Right lobe of liver (tissue), 6 donors: ENCODE measurements at places on chromosomes 2 and 18.

- H3K27ac ChIP-seq = no peak overlapping the region
- no peak overlapping the region for H3K4me3 ChIP-seq
- no peaks in the 10 kb centered on the region for H3K36me3 ChIP-seq
- H3K27me3 ChIP-seq = no peaks in the 10 kb centered on the region
- H3K4me1 ChIP-seq = no peaks in the 10 kb centered on the region
These were observed 32.9 kb downstream of the NCK2 start for GRCh38 chr2:105777506-105778055.

- no peak overlapping the region for H3K4me3 ChIP-seq
- no peak overlapping the region for H3K27ac ChIP-seq
- H3K36me3 ChIP-seq = no peaks in the 10 kb centered on the region
- no peak for DNase-seq
- H3K4me1 ChIP-seq = no peaks in the 10 kb centered on the region
These were observed 22.0 kb downstream of the SAG start for GRCh38 chr2:233329489-233330135.

DNA sequence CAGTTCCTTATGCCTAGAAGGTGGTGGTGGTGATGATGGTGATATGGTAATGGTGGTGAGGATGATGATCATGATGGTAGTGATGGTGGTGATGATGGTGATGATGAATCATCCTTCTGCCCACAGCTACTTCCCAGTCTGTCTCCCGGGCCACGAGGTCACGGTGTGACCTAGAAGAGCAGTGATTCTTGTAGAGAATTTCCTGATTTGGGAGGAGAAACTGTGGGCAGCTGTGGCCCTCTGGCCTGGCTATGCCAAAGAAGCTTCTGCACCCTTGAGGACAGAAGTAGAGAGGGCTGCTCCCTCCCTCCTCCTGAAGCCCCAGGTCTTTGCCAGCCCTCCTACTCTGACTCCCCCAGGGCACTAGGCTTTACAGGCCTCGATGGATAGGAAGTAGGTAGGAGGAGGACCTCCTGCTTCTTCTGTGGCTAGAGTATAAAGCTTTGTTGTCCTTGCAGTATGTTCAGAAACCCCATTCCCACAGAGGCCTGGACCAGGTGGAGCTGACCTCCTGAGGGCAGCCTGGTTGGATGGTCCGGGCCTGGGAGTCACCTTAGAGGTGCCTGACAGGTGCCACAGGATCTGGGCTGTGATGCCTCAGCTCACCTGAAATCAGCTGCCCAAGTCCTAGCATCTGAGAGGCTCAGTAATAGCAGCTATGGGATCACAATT lies 57.9 kb upstream of the EPAS1 start:
- DNase-seq = no peak
- no peaks in the 10 kb centered on the region for H3K4me1 ChIP-seq
- no peak overlapping the region for H3K4me3 ChIP-seq

DNA sequence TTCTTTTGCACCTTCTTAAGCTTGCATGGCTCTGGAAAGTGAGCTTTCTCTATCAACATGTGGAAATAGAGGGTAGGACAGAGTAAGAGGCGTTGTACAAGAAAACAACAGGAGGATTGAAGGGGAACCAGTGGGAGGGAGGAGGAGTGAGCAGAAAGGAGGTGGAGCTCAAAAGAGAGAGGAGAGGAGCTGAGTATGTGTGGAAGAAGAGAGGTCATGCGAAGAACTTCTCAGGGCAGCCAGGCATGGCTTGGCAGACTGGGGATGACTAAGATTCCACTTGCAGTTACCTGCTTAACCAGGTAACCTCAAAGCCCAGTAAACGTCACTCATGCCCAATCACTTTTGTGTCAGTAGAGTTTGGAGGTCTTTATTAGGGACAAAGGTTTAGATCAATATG lies 105.1 kb downstream of the BCL2L11 start:
- H3K36me3 ChIP-seq = no peaks in the 10 kb centered on the region
- no peak for DNase-seq
- H3K27me3 ChIP-seq = no peaks in the 10 kb centered on the region
- no peak overlapping the region for H3K4me3 ChIP-seq
- H3K27ac ChIP-seq = no peak overlapping the region
- no peaks in the 10 kb centered on the region for H3K4me1 ChIP-seq

DNA sequence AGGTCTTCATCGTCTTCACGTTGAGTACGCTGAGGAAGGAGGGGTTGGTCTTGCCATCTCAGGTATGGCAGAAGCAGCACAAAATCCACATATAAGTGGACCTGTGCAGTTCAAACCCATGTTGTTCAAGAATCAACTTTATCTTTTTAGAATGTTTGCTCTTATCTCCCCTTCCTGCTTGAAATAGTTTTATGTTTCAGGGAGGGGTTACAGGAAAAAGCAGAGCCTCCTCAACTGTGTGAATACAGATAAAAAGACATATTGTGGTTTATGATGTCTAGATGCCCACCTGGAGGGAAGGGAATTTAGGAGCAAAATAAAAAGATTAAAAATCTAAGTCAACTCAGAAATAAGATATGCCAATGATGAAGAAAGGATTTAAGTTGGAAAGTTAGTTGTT lies 75.9 kb downstream of the VRK2 start:
- no peak for DNase-seq
- no peak overlapping the region for H3K4me3 ChIP-seq
- H3K4me1 ChIP-seq = no peaks in the 10 kb centered on the region
- H3K36me3 ChIP-seq = no peaks in the 10 kb centered on the region
- H3K27ac ChIP-seq = no peak overlapping the region

- no peak overlapping the region for H3K4me3 ChIP-seq
- H3K4me1 ChIP-seq = peaks cover 5% of the 10 kb centered on the region
- DNase-seq = no peak
- no peak overlapping the region for H3K27ac ChIP-seq
These were observed 50.6 kb downstream of the RAPH1 start for GRCh38 chr2:203484266-203485112.

DNA sequence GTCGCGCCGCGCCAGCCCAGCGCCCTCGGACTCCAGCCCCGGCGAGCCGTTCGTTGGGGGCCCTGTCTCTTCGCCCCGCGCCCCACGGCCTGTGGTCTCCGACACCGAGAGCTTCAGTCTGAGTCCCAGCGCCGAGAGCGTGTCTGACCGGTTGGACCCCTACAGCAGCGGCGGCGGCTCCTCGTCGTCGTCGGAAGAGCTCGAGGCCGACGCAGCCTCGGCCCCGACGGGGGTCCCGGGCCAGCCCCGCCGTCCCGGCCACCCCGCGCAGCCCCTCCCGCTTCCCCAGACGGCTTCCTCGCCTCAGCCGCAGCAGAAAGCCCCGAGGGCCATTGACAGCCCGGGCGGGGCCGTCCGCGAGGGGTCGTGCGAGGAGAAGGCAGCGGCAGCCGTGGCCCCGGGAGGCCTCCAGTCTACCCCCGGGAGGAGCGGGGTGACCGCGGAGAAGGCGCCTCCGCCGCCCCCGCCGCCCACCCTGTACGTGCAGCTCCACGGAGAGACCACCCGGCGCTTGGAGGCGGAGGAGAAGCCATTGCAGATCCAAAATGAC lies 1.4 kb downstream of the PHLPP1 start:
- peak overlapping the region; percentile 95 for H3K27ac ChIP-seq
- H3K4me1 ChIP-seq = peaks cover 10% of the 10 kb centered on the region
- no peaks in the 10 kb centered on the region for H3K36me3 ChIP-seq
- H3K4me3 ChIP-seq = peak overlapping the region; percentile 70

DNA sequence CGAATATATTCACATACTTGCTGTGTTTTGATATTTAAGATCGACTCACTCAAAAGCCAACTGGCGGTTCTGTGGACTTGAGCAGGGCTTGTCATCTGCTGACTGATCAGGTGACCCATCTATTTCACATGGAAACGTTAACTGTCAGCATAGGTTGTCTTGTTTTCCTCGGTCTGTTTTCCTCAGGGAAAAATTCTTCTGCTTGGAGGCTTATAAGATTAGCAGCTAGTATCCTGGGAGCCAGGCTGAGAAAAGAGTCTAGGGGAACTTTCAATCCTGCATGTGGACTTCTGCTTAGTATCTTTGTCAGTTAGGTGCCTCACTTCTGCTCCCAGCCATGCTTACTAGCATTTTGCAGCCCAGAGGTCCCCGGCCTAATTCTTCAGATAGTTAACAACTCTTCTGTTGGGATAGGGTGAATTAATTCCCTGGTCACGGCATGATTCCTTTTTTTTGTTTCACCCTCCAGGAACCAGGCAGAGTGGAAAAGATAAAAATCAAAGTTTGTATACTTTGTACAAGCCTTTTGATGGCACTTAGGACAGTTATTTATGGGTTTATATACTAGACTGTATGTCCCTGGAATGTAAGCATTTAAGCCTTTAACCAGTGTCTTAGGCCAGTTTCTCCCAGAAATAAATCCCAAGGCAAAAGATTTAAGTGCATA lies 226.0 kb downstream of the GULP1 start:
- H3K4me1 ChIP-seq = no peaks in the 10 kb centered on the region
- H3K27ac ChIP-seq = no peak overlapping the region
- no peak for DNase-seq
- no peaks in the 10 kb centered on the region for H3K36me3 ChIP-seq
- no peaks in the 10 kb centered on the region for H3K27me3 ChIP-seq

- H3K4me1 ChIP-seq = no peaks in the 10 kb centered on the region
- H3K36me3 ChIP-seq = no peaks in the 10 kb centered on the region
- DNase-seq = no peak
These were observed 133.9 kb upstream of the ARL4C start for GRCh38 chr2:234630801-234631261.

GRCh38 chr2:224971214-224971613 lies 71.1 kb downstream of the DOCK10 start:
- H3K36me3 ChIP-seq = no peaks in the 10 kb centered on the region
- H3K27ac ChIP-seq = no peak overlapping the region
- H3K27me3 ChIP-seq = no peaks in the 10 kb centered on the region
- no peak for DNase-seq

- H3K4me1 ChIP-seq = peaks cover 8% of the 10 kb centered on the region
- H3K27ac ChIP-seq = no peak overlapping the region
- no peaks in the 10 kb centered on the region for H3K36me3 ChIP-seq
- no peaks in the 10 kb centered on the region for H3K27me3 ChIP-seq
- H3K4me3 ChIP-seq = no peak overlapping the region
These were observed 92.0 kb upstream of the BOD1L2 start for GRCh38 chr18:57054891-57055290.

DNA sequence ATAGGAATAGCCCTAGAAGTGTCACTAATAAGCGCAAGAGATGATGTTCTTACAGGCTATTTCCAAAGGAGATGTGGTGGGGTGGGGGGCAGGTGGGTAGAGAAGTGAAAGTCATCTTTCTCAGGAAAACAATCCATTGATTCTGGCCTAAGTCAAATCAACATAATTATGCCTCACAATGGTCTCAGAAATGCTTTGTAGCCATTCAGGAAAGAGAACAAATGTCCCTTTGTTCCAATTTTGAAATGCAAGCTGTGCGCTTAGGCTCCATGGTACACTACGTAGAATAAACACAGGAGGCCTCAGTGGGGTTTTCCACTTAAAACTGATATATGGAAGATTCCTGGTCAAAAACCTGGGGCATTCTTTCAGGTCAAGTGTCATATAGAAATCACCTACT lies 529.9 kb upstream of the KLHL29 start:
- H3K36me3 ChIP-seq = no peaks in the 10 kb centered on the region
- no peaks in the 10 kb centered on the region for H3K4me1 ChIP-seq
- DNase-seq = no peak

GRCh38 chr2:166653185-166653813 lies 159.2 kb upstream of the SCN7A start:
- H3K4me1 ChIP-seq = no peaks in the 10 kb centered on the region
- no peak for DNase-seq
- H3K27ac ChIP-seq = no peak overlapping the region
- H3K4me3 ChIP-seq = no peak overlapping the region

DNA sequence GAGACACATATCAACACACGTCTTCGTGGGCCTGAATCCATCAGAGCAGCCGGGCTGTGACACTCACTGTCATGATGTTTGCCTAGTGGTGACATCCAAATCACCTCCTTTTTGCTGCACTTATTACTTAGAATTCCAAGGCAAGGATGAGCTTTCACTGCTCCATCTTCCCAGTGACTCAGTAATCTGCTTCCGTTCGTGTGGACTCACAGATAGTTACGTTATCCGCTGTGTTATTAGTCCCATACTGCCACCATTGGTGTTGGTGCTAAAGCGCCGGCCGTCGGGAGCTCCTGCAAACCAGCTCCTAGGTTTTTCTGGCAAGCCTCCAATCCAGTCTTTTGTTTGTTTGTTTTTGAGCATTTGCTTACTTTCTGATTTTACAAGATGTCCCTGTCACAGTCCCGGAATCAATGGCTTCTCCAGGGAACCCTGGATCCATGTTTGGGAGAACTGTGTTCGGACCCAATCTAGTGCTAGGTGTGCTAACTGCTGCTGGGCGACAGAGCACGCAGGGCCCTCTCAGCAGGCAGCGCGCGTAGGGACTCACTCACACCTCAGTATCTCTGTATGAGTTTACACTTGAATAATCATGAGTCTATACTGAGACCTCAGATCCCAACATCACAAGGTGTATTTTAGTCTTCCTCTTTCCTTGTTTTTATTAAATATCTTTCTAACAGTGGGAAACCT lies 42.6 kb downstream of the HDAC4 start:
- H3K4me3 ChIP-seq = no peak overlapping the region
- H3K27ac ChIP-seq = no peak overlapping the region
- no peaks in the 10 kb centered on the region for H3K27me3 ChIP-seq

- H3K27me3 ChIP-seq = no peaks in the 10 kb centered on the region
- no peak overlapping the region for H3K27ac ChIP-seq
- no peaks in the 10 kb centered on the region for H3K4me1 ChIP-seq
- H3K36me3 ChIP-seq = no peaks in the 10 kb centered on the region
- H3K4me3 ChIP-seq = no peak overlapping the region
These were observed 145.8 kb upstream of the HS6ST1 start for GRCh38 chr2:128464456-128464855.

GRCh38 chr2:120802158-120802557 lies 66.5 kb downstream of the GLI2 start:
- H3K27ac ChIP-seq = no peak overlapping the region
- no peaks in the 10 kb centered on the region for H3K36me3 ChIP-seq
- no peak overlapping the region for H3K4me3 ChIP-seq
- H3K4me1 ChIP-seq = no peaks in the 10 kb centered on the region
- DNase-seq = no peak
- H3K27me3 ChIP-seq = no peaks in the 10 kb centered on the region

GRCh38 chr2:11100976-11101375 lies 54.3 kb upstream of the SLC66A3 start:
- H3K4me1 ChIP-seq = no peaks in the 10 kb centered on the region
- H3K27me3 ChIP-seq = no peaks in the 10 kb centered on the region
- H3K36me3 ChIP-seq = no peaks in the 10 kb centered on the region
- no peak for DNase-seq
- H3K27ac ChIP-seq = no peak overlapping the region

DNA sequence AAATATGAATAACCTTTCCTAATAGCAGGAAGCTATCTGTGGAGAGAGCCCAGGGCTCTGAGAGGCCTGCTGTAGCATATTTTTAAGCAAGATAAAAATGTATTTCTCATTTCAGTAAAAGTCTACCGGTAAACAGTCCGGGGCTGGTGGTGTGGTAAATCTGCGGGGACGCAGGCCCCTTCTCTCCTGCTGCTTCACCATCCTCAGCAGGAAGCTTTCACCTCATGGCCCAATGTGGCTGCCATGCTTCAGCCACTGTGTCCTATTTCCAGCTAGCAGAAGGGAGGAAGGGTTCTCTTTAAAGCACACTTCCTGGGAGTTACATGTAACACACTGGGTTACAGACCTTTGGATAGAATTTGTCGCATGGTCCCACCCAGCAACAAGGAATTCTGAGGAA lies 79.5 kb upstream of the ODC1 start:
- no peaks in the 10 kb centered on the region for H3K27me3 ChIP-seq
- peak; percentile 13 for DNase-seq
- no peak overlapping the region for H3K27ac ChIP-seq
- H3K4me3 ChIP-seq = no peak overlapping the region
- no peaks in the 10 kb centered on the region for H3K36me3 ChIP-seq
- no peaks in the 10 kb centered on the region for H3K4me1 ChIP-seq

GRCh38 chr2:28082131-28082530 lies 191.6 kb downstream of the BABAM2 start:
- H3K27ac ChIP-seq = no peak overlapping the region
- no peak overlapping the region for H3K4me3 ChIP-seq
- H3K36me3 ChIP-seq = no peaks in the 10 kb centered on the region
- H3K27me3 ChIP-seq = no peaks in the 10 kb centered on the region
